ENCODE measurements at places on chromosomes 3 and 15. TPM values are rescaled to one million over a fixed set of nuclear protein-coding genes. Genes with fewer than 3 reads are reported as not detected.
A peak's percentile ranks its signal among the peaks of the same experiment; 100 is the strongest.

GRCh38 chr3:192826214-192827006 is 91.2 kb downstream of the MB21D2 start:
- H3K27me3 ChIP-seq: no peaks in the 10 kb centered on the region
- no peak for DNase-seq
- H3K4me3 ChIP-seq: no peak overlapping the region

DNA sequence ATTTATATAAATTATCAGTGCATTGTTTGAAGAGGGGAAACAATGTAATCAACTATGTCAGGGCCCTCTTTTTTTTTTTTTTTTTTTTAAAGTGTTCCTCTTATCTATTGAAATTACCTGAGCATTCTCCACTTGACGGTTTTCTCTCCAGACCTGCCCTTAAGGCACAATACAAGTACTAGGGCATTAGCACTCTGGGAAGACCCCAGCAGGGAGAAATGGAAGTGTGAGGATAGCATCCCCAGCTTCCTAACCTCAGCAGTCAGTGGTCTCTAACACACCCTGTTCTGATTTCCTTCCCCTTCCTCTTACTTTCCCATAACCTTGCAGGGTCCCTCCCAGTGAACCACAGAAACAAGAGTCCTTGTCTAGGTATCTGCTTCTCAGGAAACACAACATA is 458.3 kb upstream of the ARL6 start:
- no peak overlapping the region for H3K27ac ChIP-seq
- no peak overlapping the region for H3K4me3 ChIP-seq
- no peaks in the 10 kb centered on the region for H3K27me3 ChIP-seq
- no peaks in the 10 kb centered on the region for H3K36me3 ChIP-seq

DNA sequence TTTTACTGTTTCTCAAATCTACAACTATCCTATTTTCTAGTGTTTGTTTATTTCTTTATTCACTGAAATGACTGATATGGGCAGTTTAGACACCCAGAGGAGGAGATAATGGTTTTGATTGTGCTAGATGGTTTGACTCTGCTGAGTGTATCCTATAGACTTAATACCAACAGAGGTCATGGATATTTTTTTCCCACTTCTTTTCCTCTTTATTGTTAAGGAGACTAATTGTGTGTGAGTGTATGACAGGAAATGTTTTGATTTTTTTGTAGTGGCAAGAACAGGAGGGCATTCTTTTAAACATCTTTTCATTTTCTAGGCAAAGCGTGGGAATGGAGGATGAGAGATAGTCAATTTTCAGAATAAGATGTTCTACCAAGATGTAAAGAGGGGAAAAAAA is 223.5 kb downstream of the CHST2 start:
- H3K27ac ChIP-seq: no peak overlapping the region
- no peaks in the 10 kb centered on the region for H3K4me1 ChIP-seq
- H3K36me3 ChIP-seq: no peaks in the 10 kb centered on the region
- no peak overlapping the region for H3K4me3 ChIP-seq
- DNase-seq: no peak
- H3K27me3 ChIP-seq: no peaks in the 10 kb centered on the region

DNA sequence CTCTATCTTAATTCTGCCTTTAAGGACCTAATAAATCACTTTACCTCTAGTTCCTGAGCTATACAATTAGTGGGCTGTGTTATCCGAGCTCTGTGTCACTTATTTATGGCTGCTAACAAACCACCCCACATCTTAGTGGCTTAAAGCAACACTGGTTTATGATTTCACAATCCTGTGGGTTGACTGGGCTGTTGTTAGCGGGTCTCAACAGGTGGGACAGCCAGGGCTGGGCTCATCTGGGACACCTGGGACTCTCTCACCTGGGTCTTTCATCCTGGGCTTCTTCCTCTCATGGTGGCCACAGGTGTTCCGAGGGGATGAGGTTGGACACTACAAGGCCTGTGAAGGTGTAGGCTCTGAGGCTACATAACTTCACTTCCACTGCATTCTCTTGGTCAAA is 35.8 kb upstream of the CHST2 start:
- H3K36me3 ChIP-seq: no peaks in the 10 kb centered on the region
- no peak overlapping the region for H3K27ac ChIP-seq

DNA sequence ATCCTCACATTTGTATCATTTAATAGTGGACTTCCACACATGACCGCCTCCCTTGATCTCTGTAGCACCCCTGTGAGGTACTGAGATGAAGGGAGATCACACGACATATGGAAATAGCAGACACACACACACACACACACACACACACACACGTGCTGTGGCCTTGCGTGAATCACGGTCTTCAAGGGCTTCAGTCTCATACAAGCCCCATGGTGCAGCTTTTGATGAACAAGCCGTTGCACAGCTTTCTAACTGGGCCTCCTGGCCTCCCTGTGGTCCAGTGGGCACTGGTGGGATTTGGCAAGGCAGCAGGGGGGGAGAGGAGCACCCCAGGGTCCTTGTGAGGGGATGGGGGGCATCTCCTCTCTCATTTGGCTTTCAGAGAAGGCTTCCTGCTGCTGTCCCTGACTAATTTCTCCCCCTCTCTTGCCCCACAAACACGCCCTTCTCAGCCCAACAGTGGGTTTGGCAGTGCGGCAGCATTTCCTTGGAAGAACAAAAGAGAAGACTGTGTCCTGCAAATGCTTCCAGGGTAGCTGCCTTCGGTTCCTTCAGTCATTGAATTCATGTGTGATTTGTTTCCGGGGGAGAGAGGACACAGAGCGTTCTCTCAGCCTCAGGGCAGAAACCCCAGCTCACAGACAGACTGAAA is 98.7 kb downstream of the SMAD6 start:
- no peaks in the 10 kb centered on the region for H3K27me3 ChIP-seq
- H3K4me3 ChIP-seq: no peak overlapping the region
- no peaks in the 10 kb centered on the region for H3K36me3 ChIP-seq
- H3K27ac ChIP-seq: no peak overlapping the region
- H3K4me1 ChIP-seq: peaks cover 71% of the 10 kb centered on the region

DNA sequence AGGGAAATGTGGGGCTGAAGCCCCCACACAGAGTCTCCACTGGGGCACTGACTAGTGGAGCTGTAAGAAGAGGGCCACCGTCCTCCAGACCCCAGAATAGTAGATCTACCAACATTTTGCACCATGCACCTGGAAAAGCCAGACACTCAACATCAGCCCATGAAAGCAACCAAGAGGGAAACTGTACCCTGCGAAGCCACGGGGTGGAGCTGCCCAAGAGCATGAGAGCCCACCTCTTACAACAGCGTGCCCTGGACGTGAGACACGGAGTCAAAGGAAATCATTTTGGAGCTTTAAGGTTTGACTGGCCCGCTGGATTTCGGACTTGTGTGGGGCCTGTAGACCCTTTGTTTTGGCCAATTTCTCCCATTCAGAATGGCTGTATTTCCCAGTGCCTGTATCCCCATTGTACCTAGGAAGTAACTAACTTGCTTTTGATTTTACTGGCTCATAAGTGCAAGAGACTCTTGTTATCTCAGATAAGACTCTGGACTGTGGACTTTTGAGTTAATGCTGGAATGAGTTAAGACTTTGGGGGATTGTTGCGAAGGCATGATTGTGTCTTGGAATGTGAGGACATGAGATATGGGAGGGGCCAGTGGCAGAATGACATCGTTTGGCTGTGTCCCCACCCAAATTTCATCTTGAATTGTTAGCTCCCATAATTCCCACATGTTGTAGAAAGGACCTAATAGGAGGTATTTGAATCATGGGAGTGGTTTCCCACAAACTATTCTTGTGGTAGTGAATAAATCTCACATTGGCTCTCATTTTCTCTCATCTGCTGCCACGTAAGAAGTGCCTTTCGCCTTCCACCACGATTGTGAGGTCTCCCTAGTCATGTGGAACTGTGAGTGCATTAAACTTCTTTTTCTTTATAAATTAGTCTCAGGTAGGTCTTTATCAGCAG is 105.8 kb downstream of the CBLB start:
- H3K4me1 ChIP-seq: no peaks in the 10 kb centered on the region
- no peak overlapping the region for H3K4me3 ChIP-seq
- H3K27ac ChIP-seq: no peak overlapping the region
- H3K36me3 ChIP-seq: no peaks in the 10 kb centered on the region

DNA sequence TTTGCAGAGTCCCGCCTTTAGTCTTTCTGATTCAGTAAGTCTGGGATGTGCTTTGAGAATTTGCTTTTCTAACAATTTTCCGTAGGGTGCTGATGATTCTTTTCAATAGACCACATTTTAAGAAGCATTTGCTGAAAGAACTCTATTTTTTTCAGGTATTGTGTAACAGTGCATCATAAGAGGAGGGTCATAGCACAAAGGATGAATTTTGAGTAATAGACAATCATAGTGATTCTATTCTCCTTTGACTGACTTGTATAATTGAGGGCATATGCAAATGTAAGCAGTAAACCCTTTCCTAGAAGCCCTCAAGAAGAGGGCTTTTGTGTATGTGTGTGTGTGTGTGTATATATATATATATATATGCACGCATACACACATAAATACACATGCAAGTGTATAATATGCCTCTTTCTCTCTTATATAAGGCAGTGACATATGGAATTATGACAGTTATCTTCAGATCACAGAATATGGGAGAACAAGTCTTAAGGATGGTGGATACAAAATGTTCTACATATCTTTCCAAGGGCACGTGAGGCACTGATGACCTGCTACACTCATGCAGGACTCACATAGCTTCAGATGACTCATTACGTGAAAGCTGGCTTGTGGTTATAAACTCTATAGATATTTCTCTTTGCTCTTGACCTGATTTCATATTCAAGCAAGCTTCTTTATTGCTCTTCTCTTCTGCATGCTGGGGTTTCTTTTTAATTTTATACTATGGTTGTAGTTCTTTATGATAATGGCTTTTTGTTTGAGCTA is 6.5 kb upstream of the PLSCR1 start:
- no peaks in the 10 kb centered on the region for H3K36me3 ChIP-seq
- H3K4me3 ChIP-seq: no peak overlapping the region
- H3K4me1 ChIP-seq: peaks cover 12% of the 10 kb centered on the region
- no peaks in the 10 kb centered on the region for H3K27me3 ChIP-seq
- peak; percentile 27 for DNase-seq
- H3K27ac ChIP-seq: no peak overlapping the region

The FANCD2OS gene
- not detected for total RNA-seq
